ENCODE measurements at places on chromosomes 7 and 10.

DNA sequence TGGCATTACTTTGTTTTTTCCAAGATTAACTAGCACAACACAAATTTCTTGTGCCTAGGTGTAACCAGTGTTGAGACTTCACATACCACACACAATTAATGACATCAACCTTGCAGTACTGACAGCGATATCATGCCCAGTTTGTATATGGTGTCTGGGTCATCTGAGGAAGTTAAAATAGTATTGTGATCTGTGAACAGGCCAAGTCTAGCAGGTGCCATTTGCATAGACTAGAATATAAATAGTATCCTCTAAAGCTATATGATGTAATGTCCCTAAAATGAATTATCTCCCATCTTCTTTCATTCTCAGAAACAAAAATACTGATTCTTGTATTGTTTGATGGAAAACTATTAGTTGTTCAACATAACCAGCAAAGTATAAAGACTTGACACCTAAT is 175.8 kb upstream of the KAT6B start:
- no peak for DNase-seq

GRCh38 chr7:70679661-70680060 is 452.3 kb upstream of the GALNT17 start:
- DNase-seq: peak; percentile 16

DNA sequence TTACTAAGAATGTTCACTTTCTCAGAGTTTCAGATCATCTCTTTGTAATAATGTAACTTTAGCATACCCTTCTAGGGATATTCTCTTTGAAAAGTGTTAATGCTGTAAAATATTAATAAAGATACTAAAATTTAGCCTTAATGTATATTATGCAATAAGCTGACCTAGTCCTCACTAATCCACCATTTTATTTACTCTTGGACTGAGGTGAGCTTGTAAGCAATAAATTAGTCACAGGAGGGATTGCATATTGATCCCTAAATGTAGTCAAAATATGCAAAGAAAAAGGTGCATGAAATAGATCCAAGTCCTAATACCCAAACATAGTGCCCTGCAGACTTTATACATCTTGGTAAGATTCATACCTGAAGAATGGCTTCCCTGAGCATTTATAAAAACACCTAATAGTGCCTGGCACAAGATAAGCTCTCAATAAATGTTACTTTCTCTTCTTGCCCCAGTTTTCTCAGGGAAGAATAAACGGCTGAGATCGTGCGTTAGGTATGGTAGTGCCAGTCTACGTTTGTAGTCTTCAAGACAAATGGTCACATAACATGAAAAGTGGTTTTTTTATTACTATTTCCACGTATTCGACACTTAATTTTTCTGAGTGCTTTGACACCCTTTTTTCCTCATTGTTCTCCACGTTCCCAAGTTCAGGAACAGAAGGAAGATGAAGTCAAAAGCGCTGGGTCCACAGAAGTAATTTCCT is 14.3 kb downstream of the INSIG1 start:
- no peak for DNase-seq

GRCh38 chr10:83212632-83213334 is 926.5 kb upstream of the GHITM start:
- DNase-seq: no peak

GRCh38 chr7:94237417-94237816 is 157.3 kb upstream of the COL1A2 start:
- DNase-seq: no peak

DNA sequence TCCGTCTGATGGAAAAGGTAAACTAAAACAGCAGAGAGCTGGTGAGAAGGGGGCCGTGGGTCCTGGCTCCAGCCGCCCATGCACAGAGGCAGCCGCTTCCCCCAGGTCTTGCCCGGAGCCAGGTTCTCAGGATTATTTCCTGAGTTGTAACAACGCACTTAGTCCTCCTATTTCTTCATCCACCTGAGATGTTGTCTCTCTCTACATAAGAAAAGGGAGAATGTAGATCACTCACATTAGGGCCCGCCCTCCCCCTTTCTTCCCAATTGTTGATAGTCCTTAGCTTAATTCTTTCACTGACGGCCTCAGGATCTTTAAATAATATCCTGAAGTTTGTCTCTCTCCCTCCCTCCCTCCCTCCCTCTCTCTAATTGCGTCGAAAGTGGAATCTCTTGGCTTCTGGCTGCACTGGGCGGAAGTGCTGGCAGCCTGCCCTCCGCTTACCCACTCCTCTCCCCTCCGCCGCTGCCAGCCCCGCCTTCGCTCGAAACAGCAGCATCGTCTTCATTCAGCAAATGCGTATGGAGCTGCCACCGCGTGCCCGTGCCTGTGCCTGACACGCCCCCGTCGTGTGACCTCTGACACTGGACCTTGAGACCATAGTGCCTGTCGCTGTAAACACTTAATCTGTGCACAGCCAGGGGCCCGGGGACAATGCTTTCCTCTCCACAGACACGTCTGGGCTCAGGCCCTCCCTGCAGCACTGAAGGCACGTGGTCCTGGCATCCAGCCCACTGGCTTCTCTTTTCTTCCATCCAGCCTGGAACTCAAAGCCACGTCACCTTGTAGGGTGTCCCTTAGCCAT is 174.5 kb upstream of the PPP2R2D start:
- no peak for DNase-seq

- DNase-seq: no peak
Observed at GRCh38 chr10:125620401-125620800, 62.6 kb downstream of the TEX36 start.

GRCh38 chr10:96439725-96440124 is 74.0 kb downstream of the TLL2 start:
- no peak for DNase-seq

DNA sequence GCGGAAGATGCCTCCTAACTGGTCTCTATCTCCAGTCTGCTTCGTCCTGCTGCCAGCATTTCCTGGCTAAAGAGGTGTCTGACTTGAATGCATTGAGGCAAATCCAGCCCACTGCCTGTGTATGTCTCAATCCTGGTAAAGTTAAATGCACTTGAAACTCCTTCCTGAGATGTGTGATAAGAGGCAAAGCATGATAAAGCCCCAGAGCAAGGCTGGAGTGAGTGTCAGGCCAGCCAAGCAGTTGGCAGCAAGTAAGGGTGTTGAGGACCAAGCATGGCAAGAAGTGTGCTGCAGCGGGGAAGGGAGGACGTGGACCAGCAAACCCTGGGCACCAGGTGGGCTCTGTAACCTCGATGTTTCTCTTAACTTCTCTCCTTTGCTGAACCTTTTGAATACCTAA is 29.1 kb downstream of the LRRC18 start:
- no peak for DNase-seq

GRCh38 chr10:71835671-71836595 is 15.1 kb downstream of the PSAP start:
- no peak for DNase-seq

DNA sequence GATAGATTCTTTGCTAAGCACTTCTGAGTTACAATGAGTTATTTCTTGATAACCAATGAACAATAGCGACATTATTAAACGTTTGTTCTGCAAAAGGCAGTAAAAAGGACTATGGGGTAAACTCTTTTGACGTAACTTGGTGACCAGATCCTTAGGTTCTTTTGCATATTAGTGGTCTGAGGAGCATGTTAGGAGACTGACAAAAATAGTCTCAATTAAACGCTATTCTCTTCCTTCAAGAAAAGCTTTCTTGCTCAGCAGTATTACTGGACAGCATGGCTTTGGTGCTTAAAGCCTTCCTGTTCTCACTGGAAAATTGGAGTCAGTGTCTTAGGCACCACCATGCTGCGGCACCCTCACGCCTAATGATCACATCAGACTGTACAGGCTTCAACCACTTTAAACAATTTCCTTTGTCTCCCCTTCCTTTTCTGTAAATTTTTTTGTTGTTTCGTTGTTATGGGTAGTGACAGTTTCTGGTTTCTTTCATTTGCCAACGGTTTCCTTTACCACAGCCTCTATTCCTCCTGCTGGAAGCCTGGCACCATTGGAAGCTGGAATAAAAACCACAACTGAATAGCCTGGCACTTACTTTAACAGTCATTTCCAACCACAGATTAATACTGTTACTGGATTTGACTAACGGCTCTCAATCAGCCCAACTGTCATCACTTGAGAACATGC is 49.2 kb upstream of the FAM133B start:
- DNase-seq: no peak

DNA sequence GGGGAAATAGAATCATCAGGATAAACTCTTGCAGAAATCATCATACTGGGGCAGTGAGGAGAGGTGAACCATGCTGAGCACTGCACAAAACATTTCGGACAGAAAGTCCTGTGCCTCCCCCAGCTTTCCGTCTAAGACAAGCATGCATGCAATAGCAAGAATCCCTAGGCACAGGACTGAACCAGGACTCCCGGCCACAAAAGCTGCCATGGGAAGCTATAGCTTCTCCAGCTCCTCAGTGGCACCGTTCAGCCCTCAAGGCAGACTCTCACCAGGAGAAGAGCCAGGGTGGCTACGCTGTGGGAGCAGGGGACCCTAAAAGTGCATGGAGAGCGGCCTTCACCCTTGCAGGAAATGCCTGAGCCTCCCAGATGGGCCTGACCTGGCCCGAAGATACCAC is 70.8 kb downstream of the ASB13 start:
- DNase-seq: no peak

GRCh38 chr10:105121743-105122142 is 480.7 kb downstream of the SORCS3 start:
- no peak for DNase-seq

- no peak for DNase-seq
Observed at GRCh38 chr7:140983802-140984201, 30.9 kb downstream of the MRPS33 start.

- no peak for DNase-seq
Observed at GRCh38 chr10:46293228-46293627, 6.4 kb downstream of the ANTXRL start.

DNA sequence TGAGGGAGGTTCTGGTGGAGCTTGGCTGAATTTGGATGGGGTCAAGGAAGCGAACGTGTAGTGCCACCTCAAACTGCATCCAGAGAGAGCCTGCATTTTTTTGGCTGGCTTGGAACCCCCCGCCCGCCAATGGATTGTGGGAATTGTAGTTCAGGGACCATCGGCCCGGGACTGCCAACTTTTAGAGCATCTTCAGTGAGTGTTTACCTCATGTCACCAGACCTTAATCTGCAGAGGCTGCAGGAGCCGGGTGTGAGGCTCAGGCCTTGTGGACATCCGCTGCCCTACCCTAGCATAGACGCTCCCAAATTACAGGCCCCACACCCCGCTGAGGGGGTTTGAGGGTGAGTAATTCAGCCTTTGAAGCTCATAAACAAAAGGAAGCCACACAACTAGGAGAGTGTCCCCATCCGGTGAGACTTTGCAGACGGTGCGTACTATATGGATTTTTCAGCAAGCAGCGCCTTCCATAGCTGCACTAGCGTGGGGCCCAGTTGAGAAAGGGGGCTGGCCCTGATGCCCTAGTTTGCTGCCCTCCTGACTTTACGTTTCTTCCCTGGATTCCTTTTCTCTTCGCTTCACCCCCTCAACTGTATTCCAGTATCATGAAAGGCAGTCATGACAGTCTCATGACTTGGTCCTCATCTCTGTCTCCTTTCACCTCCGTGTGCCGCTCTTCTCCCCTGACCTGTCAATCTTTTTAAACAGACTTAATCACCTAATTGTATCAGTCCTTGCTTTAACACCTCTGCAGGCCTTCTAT is 717 bp downstream of the CNPY4 start:
- no peak for DNase-seq

DNA sequence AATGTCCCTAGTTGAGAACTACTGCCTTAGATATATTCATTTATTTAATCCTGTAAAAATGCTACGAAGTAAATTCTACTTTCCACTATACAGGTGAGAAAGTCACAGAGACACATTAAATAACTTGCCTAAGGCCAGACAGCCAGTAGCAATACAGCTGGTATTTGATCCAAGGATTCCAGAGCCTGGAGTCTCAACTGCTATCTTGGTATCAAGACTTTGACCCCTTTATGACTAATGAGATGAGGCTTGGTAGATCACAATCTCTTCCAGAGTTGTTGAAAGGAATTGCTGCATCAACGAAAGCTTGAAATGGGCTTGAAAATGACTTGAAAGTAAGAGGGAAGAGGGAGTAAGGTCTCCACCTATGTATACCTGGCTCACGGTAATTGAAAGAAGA is 83.3 kb downstream of the ORC5 start:
- DNase-seq: no peak

DNA sequence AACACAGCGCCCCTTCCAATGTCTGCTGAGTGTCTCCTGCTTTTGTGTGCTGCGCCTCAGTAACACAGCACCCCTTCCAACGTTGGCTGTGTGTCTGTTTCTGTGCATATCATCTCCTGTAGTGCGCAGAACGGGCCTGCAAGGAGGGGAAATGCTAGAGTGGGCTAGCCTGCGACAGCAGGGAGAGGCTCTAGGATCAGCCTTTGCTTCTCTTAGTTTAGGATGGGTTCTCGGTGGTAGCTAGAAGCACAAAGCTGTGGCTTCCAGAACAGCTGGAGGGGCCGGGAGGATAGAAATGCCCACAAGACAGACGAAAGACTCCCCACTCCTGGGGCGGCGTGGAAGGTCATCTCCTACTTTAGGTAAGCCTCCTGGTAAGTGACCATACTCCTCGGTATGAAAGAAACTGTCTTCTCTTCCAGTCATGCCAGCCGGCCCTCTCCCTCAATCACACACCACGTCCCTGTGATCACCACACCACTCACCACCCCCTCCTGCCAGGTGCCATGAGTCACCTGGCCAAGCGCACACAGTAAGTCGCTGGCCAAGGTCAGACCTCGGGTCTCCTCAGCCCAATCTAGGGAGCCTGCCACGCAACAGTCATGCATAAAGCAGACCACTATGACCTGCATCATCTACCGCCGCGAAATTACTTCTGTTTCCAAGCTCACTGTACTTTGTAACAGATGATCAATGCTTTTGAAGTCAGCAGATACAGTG is 4.8 kb downstream of the PITRM1 start:
- no peak for DNase-seq

GRCh38 chr7:130740606-130741005 is 6.6 kb upstream of the KLF14 start:
- no peak for DNase-seq

- DNase-seq: no peak
Observed at GRCh38 chr10:104323085-104323484, 15.2 kb downstream of the ITPRIP start.

- DNase-seq: no peak
Observed at GRCh38 chr10:103481974-103482531, 3.0 kb upstream of the CALHM3 start.

- no peak for DNase-seq
Observed at GRCh38 chr7:89958525-89959068, 195.7 kb upstream of the STEAP1 start.

- no peak for DNase-seq
Observed at GRCh38 chr7:156523447-156524048, 117.0 kb upstream of the RNF32 start.

DNA sequence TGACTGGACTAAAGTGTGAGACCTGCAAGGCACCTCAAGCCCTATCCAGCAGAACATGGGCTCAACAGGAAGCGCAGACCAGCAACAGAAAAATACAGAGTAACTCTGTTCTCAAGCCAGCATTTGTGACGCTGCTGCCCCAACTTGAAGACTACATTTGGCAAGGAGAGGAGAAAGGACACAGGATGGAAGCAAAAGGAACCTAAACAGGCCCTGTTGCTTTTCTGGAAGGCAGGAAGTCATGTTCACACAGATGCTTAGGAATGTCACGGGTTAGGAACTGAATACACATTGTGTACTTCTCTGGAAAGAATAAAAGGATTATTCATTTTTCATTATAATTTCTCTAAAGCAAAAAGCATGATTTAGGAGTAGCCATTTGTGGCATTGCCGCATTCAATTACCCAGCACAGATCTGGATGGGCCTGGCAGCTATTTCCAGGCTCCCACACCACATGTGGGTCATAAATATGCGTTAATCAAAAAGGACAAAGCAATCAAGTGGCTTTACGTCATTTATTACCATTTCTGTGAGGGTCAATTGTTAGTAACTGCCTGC is 19.8 kb upstream of the TOMM7 start:
- no peak for DNase-seq

GRCh38 chr7:92560602-92561001 is 29.6 kb downstream of the FAM133B start:
- DNase-seq: no peak

Measured in stimulated activated effector memory CD8-positive, alpha-beta T cell treated with anti-CD3 and anti-CD28 coated beads, Interleukin-12 subunit alpha, Interleukin-12 subunit beta, amount 100 ng/mL, for 72 hours (primary cell).